ENCODE measurements at places on chromosomes 5 and 9.

- no peaks in the 10 kb centered on the region for H3K4me1 ChIP-seq
- DNase-seq = no peak
- H3K4me3 ChIP-seq = no peak overlapping the region
Observed at GRCh38 chr5:146606893-146607292, 90.9 kb upstream of the GPR151 start.

DNA sequence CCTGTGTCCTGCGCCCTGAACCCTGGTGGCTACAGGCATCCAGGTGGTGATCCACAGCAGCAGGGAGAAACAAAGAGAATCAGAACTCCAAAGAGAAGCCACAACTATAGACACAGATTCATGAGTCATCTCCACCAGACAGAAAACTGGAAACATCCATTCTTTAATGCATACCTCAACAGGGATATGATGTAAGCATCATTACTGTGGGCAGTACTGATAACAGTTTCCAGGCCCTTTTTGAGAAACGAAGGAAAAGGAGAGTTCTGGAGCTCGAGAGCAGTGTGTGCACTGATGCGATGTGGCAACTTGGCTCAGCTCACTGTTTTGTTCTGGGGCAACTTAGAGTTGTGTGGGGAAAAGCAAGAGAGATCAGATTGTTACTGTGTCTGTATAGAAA lies 215.6 kb upstream of the ADAMTS16 start:
- no peaks in the 10 kb centered on the region for H3K4me1 ChIP-seq
- H3K27ac ChIP-seq = no peak overlapping the region
- no peaks in the 10 kb centered on the region for H3K27me3 ChIP-seq
- H3K36me3 ChIP-seq = no peaks in the 10 kb centered on the region
- H3K4me3 ChIP-seq = no peak overlapping the region

- DNase-seq = peak; percentile 91
- H3K36me3 ChIP-seq = no peaks in the 10 kb centered on the region
- peaks cover 6% of the 10 kb centered on the region for H3K4me1 ChIP-seq
- no peaks in the 10 kb centered on the region for H3K27me3 ChIP-seq
- H3K27ac ChIP-seq = peak within 1 kb of the TSS; percentile 96
Observed at GRCh38 chr9:22446589-22446949, at the start of gene DMRTA1. Gene DMRTA1 (plus strand): TSS chr9:22446824. CDS start chr9:22447066, 242 bp downstream.

GRCh38 chr9:69916950-69917349 lies 96.3 kb downstream of the CFAP95 start:
- no peaks in the 10 kb centered on the region for H3K36me3 ChIP-seq
- no peaks in the 10 kb centered on the region for H3K4me1 ChIP-seq
- peaks cover 8% of the 10 kb centered on the region for H3K27me3 ChIP-seq
- H3K4me3 ChIP-seq = no peak overlapping the region
- DNase-seq = no peak

DNA sequence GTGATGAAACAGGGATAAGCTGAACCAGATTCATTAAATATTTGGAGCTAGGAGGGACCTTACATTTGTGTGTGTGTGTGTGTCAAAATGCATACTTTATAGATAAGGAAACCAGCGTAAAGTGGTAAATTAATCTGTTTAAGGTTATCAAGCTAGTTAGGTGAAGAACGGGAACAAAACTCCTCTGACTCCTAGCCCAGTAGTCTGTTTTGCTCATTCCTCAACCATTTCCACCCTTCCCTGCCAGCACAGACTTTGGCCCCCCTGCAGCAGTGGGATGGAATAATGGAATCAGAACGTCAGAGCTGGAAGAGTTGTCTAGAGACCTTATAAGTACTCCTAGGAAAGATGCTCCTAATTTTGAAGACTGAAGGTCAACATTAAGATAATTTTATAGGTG lies 6.5 kb downstream of the AGXT2 start:
- no peaks in the 10 kb centered on the region for H3K4me1 ChIP-seq
- no peak overlapping the region for H3K4me3 ChIP-seq
- no peak overlapping the region for H3K27ac ChIP-seq
- no peaks in the 10 kb centered on the region for H3K27me3 ChIP-seq
- H3K36me3 ChIP-seq = no peaks in the 10 kb centered on the region
- no peak for DNase-seq

- DNase-seq = no peak
- no peak overlapping the region for H3K27ac ChIP-seq
- H3K4me1 ChIP-seq = no peaks in the 10 kb centered on the region
- no peaks in the 10 kb centered on the region for H3K36me3 ChIP-seq
- no peaks in the 10 kb centered on the region for H3K27me3 ChIP-seq
Observed at GRCh38 chr9:100557053-100557452, 20.8 kb upstream of the CAVIN4 start.

DNA sequence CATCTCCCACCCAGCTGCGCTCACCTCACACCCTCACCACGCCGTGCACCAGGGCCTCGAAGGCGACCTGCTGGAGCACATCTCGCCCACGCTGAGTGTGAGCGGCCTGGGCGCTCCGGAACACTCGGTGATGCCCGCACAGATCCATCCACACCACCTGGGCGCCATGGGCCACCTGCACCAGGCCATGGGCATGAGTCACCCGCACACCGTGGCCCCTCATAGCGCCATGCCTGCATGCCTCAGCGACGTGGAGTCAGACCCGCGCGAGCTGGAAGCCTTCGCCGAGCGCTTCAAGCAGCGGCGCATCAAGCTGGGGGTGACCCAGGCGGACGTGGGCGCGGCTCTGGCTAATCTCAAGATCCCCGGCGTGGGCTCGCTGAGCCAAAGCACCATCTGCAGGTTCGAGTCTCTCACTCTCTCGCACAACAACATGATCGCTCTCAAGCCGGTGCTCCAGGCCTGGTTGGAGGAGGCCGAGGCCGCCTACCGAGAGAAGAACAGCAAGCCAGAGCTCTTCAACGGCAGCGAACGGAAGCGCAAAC lies 1.1 kb downstream of the POU4F3 start:
- H3K4me1 ChIP-seq = peaks cover 2% of the 10 kb centered on the region
- DNase-seq = peak; percentile 67
- H3K36me3 ChIP-seq = no peaks in the 10 kb centered on the region
- peaks cover 47% of the 10 kb centered on the region for H3K27me3 ChIP-seq
- H3K27ac ChIP-seq = no peak overlapping the region

DNA sequence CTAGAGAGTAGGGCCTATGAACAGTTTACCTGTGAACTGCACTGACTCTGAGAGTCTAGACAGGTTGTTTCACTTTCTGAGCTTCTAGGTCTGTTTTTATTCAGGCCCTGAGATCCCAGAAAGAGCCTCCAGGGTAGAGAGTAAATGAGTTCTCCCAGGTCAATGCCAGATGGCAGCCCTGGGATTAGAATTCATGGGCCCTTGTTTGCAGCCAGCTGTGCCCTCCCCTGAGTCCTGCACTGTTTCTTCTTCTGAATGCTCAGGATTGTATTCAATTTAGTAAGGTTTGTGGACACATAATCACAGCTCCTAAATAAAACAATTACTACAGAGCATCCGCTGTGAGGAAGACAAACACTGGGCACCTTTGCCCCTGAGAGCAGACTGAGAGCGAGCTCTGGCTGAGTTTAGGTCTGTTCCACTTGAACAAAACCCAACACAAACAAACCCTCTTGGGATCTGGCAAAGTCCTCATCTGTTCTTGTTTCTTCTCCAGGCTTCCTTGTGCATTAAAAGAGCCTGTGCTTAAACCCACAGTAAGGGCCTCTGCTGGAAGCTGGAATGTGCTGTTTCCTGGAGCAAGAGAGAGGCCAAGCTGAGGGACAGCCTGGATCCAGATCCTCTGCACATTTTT lies 29.9 kb downstream of the FAM219A start:
- DNase-seq = no peak
- no peaks in the 10 kb centered on the region for H3K36me3 ChIP-seq
- H3K27ac ChIP-seq = no peak overlapping the region
- H3K27me3 ChIP-seq = no peaks in the 10 kb centered on the region
- no peak overlapping the region for H3K4me3 ChIP-seq
- no peaks in the 10 kb centered on the region for H3K4me1 ChIP-seq

GRCh38 chr5:60230456-60230855 lies 336.9 kb upstream of the PDE4D start:
- no peaks in the 10 kb centered on the region for H3K27me3 ChIP-seq
- H3K4me1 ChIP-seq = no peaks in the 10 kb centered on the region
- H3K4me3 ChIP-seq = no peak overlapping the region
